Stimulated activated CD8-positive, alpha-beta memory T cell treated with anti-CD3 and anti-CD28 coated beads, Interleukin-15, amount 100 ng/mL, for 48 hours (primary cell): ENCODE measurements at places on chromosomes 4 and X.
A peak's percentile ranks its signal among the peaks of the same experiment; 100 is the strongest.

DNA sequence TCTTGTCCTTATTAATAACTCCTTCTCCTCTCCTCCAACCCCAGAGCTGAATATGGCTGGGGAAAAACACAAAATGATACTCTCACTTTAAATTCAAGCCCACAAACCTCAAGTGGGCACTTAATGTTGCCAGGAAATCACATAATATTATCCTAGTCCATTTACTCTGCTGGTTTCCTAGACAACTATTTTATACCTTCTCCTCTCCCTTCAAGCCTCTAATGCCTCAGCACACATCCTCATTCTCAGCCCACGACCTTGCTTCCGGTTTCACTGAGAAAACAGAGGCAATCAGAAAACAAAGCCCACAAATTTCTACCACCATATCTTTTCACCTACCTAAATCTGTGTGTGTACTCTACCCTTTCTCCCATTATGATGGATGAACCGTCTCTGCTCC lies 12.1 kb upstream of the CLCN5 start:
- no peak for DNase-seq

DNA sequence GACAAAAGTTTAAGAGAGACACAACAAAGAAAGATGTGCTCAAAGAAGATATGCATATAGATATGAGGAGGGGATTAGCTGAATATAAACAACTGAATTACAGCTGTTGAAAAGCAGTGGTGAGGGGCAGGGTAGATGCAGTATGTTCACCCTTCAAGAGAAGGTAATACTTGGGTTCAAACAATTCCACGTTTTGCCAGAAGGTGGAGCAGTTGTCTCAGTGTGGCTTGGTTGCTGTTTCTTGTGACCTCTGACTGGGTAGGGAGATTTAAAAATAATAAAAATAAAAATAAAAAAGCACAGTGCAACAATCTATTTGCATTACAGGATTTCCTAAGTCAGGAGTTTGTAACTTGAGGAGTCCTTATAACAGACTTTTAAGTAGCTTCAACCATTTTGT lies 23.3 kb downstream of the PHOX2B start:
- no peak for DNase-seq

GRCh38 chr4:142696334-142697122 lies 149.6 kb downstream of the INPP4B start:
- DNase-seq, result no peak

DNA sequence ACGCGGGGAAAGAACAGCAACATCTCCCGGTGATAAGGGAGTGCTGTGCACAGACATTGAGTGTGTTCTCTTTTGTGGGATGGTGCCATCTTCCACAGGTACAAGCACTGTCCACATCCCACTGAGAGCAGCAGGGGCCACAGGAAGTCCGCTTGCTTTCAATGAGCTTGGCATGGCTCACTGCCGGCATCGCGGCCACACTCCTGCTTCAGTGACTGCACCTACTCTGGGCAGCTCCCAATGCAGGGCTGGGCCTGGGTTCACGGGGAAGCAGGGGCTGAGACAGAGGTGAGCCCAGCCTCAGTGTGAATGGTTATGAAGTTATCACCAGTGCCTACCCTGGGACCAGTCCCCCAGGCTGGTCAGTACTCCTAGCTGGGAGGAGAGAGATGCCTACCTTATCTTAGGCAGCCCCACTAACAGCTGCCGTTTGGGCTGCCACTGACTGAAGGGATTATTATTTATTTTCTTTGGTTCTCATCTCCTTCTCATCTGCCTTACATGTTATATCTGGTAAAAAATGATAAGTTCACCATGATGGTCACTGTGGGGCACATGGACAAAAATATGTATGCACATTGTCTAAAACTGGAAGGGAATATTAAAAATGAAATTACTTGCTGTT lies 99.2 kb downstream of the MGST2 start:
- no peak for DNase-seq

DNA sequence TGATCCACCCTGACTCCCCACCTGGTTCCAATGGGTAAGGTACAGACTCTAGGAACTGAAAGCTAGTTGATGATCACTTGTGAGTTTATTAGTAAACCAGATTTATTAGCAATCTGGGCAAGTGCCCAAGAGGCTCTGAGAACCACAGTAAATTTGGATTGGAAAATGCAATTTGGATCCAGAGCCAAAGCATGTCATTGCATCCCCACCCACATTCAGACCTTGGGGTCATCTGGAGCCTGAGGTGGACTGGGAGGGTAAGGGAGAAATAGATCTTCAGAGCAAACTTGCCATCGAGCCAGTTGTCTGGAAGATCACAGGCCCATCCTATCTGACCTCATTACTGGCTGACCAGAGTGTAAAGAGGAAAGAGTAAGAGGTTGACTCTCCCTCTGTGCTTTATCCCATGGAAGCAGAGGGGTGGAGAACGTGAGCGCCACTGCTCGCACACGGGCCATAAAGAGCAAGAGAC lies 78.7 kb upstream of the RASGEF1B start:
- no peak for DNase-seq

- DNase-seq, result no peak
These were observed 158.6 kb downstream of the TRIML1 start for GRCh38 chr4:188297873-188298272.

DNA sequence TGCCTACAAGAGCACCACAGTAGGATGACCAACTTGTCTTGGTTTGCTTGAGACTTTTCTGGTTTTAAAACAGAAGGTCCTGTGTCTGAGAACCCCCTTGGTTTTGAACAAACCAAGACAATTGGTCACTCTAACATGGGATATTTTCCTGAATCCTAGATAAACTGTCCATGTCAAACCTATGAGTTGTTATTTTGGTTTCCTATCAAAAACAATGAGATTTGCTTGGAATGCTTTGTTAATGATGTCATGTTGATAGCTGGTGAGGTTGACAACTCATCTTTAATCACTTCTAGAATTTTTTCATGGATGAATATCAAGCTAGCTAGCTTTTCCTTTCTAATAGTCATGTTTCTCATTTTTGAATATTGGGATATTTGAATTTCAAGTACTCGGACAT lies 518.3 kb upstream of the ARX start:
- no peak for DNase-seq

GRCh38 chrX:70426286-70427278 lies 3.5 kb downstream of the GDPD2 start:
- no peak for DNase-seq

DNA sequence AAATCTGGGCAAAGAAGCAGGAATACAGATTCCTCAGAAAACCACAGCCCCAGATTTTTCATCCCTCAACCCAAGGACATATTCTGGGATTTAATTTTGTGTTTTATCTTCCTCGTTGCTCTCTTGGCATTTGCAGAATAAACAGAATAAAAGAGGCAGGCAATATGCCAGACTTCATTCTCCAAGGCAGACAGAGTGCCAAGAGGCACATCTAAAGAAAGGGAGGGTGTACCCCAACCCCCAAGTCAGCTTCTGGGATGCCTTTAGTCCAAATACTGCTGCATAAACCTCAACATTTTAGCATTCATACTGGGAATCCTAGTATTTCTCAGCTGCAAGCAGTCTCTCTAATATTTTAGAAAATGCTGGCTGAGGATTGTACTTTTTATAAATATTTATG lies 629.2 kb downstream of the KLHL13 start:
- DNase-seq, result no peak

GRCh38 chr4:179867300-179867878 lies 2375.8 kb upstream of the TENM3 start:
- DNase-seq, result peak; percentile 12

- no peak for DNase-seq
These were observed 29.8 kb downstream of the PAGE2 start for GRCh38 chrX:55118574-55118973.

DNA sequence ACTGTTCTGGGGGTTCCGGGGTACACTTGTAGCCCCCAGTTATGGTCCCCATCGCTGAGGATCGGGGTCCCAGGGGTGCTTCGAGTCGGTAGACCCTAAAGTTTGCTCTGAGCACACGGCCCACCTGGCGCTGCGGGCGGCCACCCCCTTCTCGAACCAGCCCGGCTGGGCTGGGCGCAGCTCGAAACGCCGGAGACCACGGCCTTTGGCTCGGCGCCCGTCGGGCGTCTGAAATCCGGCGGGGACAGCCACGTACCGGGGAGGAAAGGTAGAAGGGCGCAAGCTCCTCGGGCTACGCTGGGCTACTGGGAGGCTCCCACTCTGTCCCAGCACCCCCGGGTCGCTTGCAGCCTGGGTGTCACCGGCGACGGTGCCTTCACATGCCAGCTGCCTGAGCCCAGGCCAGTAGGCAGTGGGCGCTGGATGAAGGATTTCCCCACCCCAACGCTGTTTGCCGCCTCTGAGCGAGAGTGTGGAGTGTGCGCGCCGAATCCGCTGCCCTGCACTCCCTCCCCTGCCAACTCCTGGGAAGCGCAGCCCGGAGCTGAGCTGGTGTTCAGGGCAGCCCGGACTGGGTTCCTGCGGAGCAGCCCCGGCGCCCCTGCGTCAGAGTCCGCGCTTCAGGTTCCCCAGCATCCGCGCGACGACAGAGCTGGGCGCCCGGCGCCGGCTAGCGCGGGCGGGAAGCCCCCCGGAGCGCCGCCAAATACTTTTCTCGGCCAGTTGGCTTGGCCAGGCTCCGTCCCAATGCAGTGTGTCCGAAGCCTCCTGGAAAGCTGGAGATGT lies 637 bp downstream of the MAMLD1 start:
- no peak for DNase-seq

GRCh38 chr4:63787326-63787725 lies 621.9 kb downstream of the TECRL start:
- DNase-seq, result no peak

DNA sequence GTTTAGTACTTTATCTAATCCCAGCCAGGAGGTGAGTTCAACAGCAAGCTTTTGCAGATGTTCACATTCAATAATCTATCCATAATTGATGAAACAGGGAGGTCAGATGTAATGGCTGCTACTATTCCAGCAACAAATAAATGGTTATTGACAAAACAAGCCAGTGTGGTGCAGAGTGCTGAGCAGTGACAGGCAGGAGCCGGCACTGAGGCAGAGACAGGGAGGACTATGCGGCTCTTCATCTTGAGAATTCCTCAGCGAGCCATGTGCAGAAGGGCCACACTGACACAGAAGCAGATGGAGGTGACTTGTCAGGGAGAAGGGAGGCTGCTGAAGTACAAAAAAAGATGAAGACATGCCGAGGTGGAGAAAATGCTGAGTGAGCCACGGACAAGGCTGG lies 98.3 kb downstream of the TTC29 start:
- DNase-seq, result no peak
